ENCODE measurements at places on chromosomes 2 and 18.
A peak's percentile ranks its signal among the peaks of the same experiment; 100 is the strongest.

DNA sequence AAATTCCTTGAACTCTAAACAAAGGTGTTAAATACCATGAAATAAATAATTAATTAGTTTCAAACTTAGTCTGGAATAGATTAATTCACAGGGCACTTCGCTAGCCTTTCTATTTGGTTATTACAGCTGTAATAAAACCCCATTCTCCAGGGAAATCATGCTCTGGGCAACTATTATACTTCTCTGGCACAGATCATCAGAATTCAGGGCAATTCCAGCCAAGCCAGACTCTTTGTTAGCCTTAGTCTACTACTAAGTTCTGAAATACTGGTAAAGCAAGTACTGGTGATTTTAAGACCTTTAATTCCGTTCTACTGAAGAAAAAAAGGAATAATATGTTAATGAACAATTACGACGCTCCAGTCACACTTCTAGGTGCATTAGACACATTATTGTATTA, 123.4 kb upstream of the PDE1A start:
- no peak for DNase-seq

DNA sequence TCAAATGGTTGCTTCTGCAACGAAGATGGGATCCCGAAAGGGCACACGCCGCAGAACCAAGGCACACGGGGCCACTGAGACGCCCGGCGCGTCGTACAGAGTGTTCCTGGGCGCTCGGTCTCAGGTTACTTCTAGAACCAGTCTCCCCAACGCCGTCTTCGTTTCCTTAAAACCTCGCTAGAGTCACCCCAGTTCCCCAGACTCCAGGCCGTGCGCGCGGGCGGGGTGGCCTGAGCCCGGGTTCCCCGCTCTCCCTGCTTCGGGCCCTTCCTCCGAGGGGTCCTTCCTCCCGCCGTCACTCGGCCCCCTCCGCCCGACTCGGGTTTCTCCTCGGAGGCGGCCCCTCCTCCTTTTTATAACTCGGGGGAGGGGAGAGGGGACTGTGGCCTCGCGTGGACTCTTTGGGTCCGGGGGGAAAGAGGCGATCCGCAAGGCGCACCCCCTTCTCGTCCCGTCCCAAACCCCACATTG, 774 bp upstream of the FZD7 start:
- peak; percentile 66 for DNase-seq

DNA sequence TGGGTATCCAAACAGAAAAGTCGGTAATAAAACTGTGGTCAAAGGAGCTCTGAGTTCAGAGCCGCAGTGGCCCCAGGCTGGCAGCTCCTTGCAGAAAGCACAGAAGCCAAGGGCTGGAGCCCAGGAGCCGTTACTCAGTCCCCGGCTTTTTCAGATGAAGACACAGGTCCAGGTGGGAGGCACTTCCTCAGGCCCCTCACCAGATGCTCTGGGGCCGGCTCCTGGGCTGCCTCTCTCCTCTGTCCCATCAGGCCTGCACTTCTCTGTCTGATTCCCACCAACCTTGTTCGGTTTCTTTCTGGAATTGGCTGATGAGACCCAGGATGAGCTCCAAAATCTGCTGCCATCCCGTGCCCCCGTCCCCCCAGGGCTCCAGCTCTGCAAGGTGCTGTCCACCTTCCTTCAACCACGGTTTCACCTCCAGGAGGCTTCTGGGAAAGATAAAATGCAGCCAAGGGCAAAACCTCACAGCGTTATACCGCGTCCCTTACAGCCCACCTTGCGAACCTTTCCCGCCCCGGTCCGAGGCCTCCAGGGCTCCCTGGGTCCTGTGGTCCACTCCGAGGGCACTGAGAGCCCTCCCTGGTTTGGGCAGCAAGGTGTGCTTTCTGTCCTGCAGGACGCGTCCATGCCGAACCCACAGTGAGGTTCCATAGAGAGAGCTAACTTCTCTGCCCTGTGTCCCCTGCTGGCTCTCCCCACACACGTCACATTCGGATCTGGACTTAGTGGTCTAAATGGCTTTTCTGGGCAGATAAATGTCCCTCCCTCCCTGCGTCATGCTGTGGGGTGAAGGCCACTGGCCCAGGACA, 102.9 kb downstream of the TPO start:
- DNase-seq: no peak

DNA sequence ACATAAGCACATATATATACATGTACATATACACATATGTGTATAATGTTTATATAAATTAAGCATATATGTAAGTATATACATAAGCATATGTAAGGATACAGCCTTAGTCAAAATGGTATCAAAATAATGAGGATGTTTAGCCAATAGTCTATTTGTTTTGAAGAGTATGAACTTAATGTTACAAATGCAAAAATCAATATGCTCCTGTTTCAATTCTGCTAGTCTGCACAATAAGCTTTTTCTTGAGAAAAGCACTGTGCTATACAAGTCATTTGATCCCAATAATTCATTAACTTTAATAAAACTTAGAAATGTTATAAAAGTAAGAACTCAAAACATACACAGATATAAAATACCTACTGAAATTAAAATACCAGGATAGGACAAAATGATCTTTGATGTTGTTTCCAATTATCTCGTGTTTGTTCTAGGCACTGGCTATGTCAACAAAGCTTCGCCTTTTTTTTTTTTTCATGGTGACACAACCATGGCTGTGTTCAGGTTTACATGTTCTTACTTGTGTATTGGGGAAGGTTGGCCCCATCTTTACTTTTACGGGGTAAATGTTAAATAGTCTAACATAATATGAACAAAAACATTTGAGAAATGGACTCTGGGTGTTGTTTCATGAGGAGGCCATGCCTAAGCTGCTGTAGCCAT, 271.1 kb upstream of the CDH19 start:
- DNase-seq: no peak

DNA sequence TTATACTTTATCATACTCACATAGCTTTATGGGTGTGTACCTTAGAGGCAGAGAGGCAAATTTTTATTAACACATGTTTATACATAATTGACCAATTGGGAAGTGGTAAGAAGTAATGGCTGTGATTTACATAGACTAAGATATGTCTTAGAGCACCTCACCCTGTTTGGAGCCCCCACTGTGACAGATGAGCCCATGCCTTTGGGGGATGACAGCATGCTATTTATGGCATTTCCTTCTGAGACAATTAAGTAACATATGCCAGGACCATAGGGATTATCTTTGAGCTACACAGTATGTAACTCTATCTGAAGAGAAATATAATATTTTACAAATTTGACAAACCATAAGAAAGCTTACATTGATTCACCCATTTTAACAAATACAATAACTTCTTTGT, 1655.3 kb upstream of the ACVR2A start:
- no peak for DNase-seq

DNA sequence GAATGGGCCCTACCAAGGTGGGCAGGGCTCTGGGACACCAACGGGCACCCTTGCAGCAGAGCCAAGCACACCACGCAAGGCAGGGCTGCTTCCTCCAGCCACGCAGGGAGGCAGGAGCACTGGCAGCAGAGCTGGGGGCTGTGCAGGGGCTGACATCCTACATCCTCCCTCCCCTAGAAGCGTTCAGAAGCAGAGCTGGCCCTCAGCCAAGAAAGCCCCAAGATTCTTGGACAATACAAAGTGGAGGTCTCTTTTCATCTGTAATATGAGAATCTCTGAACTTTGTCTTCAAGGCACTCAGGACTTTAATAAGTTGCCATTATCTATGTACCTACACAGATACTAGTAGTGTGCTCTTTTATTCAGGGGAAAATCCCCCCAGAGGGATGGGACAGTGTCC, 128.1 kb upstream of the AGAP1 start:
- no peak for DNase-seq

- no peak for DNase-seq
Observed at GRCh38 chr2:217108575-217109027, 248.7 kb upstream of the TNP1 start.

GRCh38 chr2:241935314-241935713, 65.8 kb downstream of the RTP5 start:
- DNase-seq: no peak

- DNase-seq: no peak
Observed at GRCh38 chr2:149466635-149467034, 120.9 kb downstream of the MMADHC start.

DNA sequence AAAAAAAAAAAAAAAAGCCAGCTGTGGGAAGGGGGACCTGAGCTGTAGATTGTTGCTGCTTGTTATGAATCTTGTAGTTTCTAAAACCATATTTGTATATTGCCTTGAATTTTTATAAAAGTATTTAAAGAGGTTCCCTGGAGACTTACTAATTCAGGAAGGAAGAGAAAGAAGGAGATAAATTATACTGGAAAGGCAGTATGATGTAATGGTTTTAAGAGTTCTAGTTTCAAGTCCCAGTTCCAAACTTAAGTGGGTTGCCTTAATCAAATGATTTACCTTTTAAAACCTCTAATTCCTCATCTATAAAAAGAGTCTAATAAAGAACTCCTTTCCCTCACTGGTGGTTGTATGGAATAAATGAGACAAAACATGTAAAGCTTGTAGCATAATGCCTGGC, 62.2 kb downstream of the PTRHD1 start:
- no peak for DNase-seq

GRCh38 chr2:61396005-61396404, 74.9 kb downstream of the USP34 start:
- DNase-seq: no peak

GRCh38 chr2:197256021-197256420, 54.6 kb downstream of the ANKRD44 start:
- no peak for DNase-seq

- no peak for DNase-seq
Observed at GRCh38 chr2:111128096-111128495, 7.4 kb downstream of the BCL2L11 start.

GRCh38 chr2:50650403-50650810, 381.5 kb downstream of the NRXN1 start:
- no peak for DNase-seq

DNA sequence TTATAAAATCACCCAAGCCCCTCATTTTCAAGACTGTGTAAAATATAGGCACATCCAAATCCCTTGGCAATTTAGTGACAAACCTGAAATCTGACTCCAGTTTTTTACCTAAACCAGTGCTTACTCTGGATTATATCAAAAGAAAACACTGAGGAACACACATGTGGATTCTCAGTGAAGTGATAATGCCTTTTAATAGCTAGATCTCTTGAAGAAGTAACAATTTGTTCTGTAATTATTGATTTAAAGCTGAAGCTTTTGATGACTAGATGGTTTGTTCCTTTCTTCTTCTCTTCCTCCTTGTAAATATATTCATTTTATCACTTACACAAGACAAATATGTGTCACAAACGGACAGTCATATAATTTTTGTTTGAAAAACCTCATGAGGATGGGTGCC, 894.6 kb downstream of the DCC start:
- no peak for DNase-seq

GRCh38 chr2:219664944-219665343, 37.5 kb downstream of the SLC4A3 start:
- DNase-seq: no peak

- DNase-seq: no peak
Observed at GRCh38 chr2:177359836-177360595, 32.6 kb upstream of the AGPS start.

- DNase-seq: no peak
Observed at GRCh38 chr2:127125821-127126220, 18.9 kb upstream of the BIN1 start.

GRCh38 chr2:98816281-98816680, 85.3 kb upstream of the MGAT4A start:
- no peak for DNase-seq

- DNase-seq: no peak
Observed at GRCh38 chr2:78486565-78486964, 538.9 kb upstream of the REG3G start.

- DNase-seq: no peak
Observed at GRCh38 chr18:36756242-36756641, 72.6 kb downstream of the TPGS2 start.

- no peak for DNase-seq
Observed at GRCh38 chr2:232075080-232075479, 113.6 kb downstream of the DIS3L2 start.

GRCh38 chr2:146025519-146025918, 1505.6 kb upstream of the ZEB2 start:
- DNase-seq: no peak

- DNase-seq: no peak
Observed at GRCh38 chr2:239586651-239587310, 186.0 kb upstream of the HDAC4 start.

- no peak for DNase-seq
Observed at GRCh38 chr2:42754776-42755140, 9.2 kb downstream of the OXER1 start.

GRCh38 chr18:76405280-76405679, 89.8 kb downstream of the ZNF516 start:
- peak; percentile 42 for DNase-seq

GRCh38 chr2:144835634-144836350, 315.9 kb upstream of the ZEB2 start:
- no peak for DNase-seq

GRCh38 chr2:88563129-88563528, 64.1 kb downstream of the EIF2AK3 start:
- no peak for DNase-seq

DNA sequence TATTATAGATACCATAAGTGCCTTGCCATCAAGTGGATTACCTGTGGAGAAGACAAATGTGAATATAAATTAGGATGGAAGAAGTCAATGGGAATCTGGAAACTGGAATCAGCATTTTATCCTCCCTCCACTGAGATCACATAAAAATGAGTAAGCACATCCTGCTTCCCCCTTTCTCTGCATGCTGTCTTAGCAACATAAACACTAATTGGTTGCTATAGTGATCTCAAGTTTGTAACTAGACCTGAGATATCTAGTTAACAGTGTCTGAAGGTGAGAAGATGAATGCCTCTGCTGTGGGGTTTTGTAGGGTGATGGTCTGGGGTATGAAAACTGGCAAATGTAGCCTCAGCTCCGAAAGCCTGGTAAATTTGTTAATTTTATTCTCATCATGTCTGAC, 1357.5 kb upstream of the CELF4 start:
- DNase-seq: no peak

- DNase-seq: no peak
Observed at GRCh38 chr2:12809526-12809925, 92.8 kb downstream of the TRIB2 start.

GRCh38 chr18:75215663-75216062, 5.1 kb downstream of the TSHZ1 start:
- DNase-seq: no peak

- DNase-seq: no peak
Observed at GRCh38 chr2:8993902-8994278, 9.6 kb downstream of the MBOAT2 start.

DNA sequence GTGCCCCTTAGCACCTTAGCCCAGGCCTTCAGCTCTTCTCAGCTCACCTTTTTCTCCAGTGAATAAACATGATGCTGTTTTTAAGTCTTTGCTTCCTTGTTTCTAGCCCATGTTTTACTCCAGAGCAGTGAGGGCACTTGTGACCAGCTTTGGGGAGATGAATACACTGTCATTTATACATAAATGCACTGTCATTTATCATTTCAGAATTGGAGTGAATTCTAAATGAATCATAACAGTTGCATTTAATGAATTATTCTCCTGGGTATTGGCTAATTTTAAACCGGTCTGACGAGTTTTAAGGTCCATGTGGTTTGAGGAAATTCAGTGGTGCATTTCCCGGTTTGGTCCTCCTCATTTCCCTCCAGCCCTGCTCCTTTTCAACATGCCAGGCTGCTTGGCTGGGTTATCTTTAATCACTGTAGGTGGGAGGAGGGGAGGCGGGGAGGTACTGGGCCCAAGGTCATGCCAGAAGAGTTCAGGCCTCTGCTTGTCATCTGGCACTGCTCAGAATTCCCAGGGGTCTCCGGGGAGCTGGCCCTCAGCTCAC, 23.9 kb downstream of the PRKCE start:
- no peak for DNase-seq

Data from activated CD8-positive, alpha-beta memory T cell treated with anti-CD3 and anti-CD28 coated beads, Interleukin-2, amount 50 U/mL, for 48 hours (primary cell).